ENCODE measurements at places on chromosomes 1 and 21.
A peak's percentile ranks its signal among the peaks of the same experiment; 100 is the strongest.

- peak; percentile 55 for DNase-seq
These were observed 15.7 kb upstream of the LUZP1 start for GRCh38 chr1:23184212-23184934.

DNA sequence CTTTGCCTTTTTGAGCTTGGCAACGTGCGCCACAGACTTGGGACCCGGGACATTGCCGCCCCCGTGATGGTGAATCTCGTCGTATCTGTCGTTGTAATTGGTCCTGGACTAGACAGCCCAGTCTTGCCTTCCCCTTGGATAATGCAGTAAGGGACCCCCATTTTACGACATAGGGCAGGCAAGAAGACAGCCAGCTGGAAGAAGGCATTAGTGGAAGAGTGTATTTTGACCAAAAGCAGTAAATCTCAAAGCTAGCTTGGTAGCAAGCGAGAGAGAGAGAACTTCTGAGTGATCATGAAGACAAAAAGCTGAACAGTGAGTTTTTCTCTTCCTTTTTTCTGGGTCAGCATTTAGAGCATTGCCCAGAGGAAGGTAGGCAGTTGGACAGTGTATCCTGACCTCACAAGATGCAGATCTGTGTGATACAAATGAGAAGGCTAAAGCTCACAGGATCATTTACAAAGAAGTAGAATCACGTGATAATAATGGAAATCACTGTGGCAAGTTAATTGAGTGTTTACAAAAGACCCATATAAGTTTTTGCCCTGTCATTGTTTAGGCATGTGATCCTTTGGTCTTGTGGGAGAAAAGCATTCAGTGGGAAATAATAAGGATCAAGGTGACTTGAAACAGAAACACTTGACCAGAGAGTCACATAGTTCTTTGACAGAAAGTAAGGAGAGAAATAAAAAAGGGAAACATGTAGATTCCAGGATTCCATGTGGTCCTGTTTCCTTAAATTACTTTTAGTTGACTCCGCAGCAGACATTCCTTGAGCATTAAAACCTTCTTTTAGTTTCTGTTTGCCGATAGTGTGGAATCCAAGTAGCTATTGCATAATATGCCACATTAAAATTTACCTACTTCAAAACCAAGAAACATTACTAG, 66.3 kb downstream of the CNST start:
- DNase-seq = no peak

GRCh38 chr1:1415751-1416150, 5.3 kb downstream of the ANKRD65 start:
- DNase-seq = no peak

GRCh38 chr21:31988492-31989290, 115.9 kb downstream of the HUNK start:
- DNase-seq = no peak

GRCh38 chr1:152621993-152622392, 910 bp downstream of the LCE3A start:
- DNase-seq = no peak
